Endodermal cell (in vitro differentiated cells): ENCODE measurements at places on chromosomes 6 and 20.

DNA sequence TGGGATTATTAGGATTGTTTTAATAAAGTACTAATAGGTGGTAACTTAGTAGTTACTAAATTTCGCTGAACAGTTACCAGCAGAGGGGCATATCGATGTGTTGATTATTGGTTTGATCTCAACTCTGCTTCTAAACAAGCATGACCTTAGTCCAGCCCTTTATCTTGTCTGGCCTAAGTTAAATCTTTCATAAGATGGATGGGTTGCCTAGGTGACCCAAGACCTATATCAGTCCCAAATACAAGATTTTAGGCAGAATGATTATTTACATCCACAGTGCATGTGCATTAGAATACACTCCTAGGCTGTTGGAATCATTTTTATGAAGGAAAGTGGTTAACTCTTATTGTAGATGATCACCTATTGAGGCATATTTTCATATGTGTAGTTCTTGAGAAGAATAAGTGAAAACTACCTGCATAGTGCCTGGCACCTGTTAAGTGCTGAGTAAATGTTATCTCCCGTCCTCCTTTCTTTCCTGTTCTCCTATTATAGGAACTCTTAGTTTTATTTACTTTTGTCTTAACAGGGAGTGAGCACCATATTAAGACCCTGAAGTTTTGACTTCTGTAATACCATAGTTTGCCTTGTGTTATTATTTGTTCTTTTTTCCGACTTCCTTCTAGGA is 1.1 kb downstream of the HSF2 start:
- H3K27ac ChIP-seq, result no peak overlapping the region
- peak overlapping the region; percentile 91 for H3K4me3 ChIP-seq
- H3K36me3 ChIP-seq, result no peaks in the 10 kb centered on the region

- no peak overlapping the region for H3K27ac ChIP-seq
- no peaks in the 10 kb centered on the region for H3K36me3 ChIP-seq
- peaks cover 34% of the 10 kb centered on the region for H3K27me3 ChIP-seq
- DNase-seq, result no peak
Observed at GRCh38 chr20:59365611-59366285, 65.3 kb downstream of the EDN3 start.

DNA sequence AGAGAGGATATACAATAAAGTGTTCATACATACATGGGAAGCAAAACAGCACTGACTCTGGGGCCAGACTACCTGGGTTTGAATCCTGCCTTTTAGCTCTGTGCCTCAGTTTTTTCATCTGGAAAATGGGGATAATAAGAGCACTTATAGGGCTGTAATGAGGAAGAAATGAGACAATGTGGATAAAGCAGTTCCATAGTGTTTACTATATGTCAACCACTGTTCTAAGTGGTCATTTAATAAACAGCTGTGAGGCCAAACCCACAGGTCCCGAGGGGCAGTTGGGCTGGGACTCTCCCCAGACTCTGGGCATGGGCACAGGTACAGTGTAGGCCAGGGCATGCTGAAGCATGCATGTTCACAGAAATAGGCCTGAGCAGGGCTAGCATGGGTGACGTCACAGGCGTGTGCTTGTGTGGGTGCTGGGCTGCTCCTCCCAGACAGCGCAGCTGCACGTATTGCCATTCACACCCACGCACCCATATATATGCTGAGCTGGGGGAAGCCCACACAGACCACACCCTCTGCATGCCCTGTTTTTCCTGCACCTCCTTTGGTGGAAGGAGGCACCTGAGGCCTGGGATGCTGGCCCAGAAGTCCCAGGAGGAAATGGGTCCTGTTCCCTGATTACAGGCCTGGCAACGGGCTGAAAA is 3.5 kb upstream of the PLCG1 start:
- peak; percentile 37 for DNase-seq
- no peaks in the 10 kb centered on the region for H3K27me3 ChIP-seq
- H3K27ac ChIP-seq, result no peak overlapping the region
- H3K4me1 ChIP-seq, result peaks cover 6% of the 10 kb centered on the region
- no peak overlapping the region for H3K4me3 ChIP-seq

DNA sequence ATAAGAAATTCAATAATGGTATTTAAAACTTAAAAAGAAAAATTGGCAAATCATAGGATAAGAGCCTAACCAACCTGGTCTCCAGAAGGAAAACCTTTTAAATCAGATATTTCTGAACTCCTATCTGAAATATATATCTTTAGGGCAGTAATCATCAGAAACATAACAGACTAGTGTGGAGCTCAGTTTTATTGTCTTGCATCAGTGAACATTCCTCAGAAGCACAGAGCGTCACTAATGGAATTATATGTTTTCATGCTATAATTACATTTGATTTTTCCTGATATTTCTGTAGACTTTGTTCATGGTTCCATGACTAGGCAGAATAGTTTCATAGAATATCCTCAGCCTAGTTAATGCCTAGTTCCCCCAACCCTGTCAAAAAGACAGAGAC is 262.2 kb downstream of the EYA4 start:
- H3K27ac ChIP-seq, result no peak overlapping the region
- H3K27me3 ChIP-seq, result no peaks in the 10 kb centered on the region
- H3K4me3 ChIP-seq, result no peak overlapping the region
- DNase-seq, result no peak
- no peaks in the 10 kb centered on the region for H3K36me3 ChIP-seq
- H3K4me1 ChIP-seq, result no peaks in the 10 kb centered on the region

DNA sequence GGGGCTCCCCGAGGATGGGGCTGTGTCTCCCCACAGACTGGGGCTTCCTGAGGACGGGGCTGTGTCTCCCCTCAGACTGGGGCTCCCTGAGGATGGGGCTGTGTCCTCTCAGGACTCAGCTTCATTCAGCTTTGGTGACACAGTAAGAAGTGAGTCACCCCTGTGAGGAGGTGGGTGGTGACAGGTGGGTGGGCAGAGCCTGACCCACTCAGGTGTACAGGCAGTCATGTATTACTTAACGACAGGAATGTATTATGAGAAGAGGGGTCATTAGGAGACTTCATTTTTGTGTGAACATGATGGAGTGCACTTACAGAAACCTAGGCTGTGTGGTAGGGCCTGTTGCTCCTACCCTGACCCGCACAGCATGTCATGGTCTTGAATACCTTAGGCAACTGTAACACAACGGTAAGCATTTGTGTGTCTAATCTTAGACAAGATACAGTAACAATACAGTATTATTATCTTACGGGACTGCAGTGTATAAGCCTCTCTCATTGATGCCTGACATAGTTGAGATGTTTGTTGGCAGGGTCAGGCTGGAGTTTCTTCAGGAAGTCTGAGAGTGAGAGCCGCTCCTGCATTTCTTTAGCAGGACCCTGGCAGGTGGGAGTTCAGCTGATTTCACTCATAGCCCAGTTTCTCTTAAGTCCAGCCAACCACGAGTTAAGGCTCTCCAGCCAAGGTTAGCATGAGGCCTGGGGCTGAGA is 10.9 kb upstream of the PGC start:
- no peak for DNase-seq
- no peaks in the 10 kb centered on the region for H3K36me3 ChIP-seq
- H3K27me3 ChIP-seq, result peaks cover 7% of the 10 kb centered on the region
- no peak overlapping the region for H3K27ac ChIP-seq
- no peak overlapping the region for H3K4me3 ChIP-seq
- H3K4me1 ChIP-seq, result peaks cover 7% of the 10 kb centered on the region

DNA sequence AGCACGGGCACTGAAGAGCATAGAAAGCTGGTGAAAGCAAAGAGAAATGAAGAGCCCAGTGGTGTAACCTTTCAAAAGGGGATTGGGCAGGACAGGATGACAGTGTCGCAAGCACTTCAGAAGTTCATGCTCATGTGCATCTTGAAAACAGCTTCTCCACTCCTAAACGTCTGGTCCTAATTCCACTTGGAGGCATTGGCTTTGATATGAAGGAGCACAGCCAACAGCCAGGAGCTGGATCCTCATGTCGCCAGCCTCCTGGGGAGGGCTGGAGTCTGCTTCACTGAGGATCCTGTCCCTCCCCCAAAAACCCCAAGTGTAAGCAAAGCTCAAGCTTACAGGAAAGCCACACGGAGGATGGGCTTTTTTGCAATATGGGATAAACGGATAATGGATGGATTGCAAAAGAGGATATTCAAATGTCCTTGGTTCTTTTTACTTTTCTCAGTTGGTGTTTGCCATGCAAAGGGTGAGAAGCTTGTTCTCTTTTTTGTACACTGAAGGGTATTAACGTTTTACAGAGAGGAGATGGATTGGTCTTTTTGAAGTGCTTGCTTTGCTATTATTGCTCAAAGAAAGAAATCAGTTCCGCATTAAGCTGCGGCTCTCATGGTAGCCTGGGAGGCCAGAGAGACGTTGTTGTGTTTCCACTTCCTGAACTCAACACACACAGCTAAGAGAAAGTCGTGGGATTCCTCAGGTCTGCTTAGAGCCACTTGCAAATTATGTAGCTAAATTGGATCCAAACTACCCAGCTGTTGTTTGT is 92.2 kb downstream of the SIM1 start:
- H3K4me3 ChIP-seq, result no peak overlapping the region
- no peak for DNase-seq
- peaks cover 13% of the 10 kb centered on the region for H3K4me1 ChIP-seq
- peak overlapping the region; percentile 26 for H3K27ac ChIP-seq
- H3K36me3 ChIP-seq, result no peaks in the 10 kb centered on the region

DNA sequence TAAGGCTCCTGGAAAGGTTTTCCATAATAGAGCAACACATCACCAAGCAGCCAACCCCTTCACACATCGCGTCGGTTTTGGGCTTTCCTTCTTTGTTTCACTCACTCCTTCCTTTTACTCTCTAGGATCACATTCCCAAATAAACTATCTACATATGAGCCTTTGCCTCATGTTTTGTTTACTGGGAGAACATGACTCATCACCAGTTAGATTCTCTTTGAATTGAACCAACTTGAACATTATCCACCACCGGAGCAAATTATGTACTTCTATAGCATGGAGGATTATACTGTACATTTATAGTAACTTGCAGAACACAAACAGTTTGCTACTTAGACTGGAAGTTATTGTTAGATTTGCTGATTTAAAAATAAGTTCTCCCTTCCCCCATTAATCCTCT is 41.0 kb downstream of the SAMD5 start:
- no peaks in the 10 kb centered on the region for H3K4me1 ChIP-seq

DNA sequence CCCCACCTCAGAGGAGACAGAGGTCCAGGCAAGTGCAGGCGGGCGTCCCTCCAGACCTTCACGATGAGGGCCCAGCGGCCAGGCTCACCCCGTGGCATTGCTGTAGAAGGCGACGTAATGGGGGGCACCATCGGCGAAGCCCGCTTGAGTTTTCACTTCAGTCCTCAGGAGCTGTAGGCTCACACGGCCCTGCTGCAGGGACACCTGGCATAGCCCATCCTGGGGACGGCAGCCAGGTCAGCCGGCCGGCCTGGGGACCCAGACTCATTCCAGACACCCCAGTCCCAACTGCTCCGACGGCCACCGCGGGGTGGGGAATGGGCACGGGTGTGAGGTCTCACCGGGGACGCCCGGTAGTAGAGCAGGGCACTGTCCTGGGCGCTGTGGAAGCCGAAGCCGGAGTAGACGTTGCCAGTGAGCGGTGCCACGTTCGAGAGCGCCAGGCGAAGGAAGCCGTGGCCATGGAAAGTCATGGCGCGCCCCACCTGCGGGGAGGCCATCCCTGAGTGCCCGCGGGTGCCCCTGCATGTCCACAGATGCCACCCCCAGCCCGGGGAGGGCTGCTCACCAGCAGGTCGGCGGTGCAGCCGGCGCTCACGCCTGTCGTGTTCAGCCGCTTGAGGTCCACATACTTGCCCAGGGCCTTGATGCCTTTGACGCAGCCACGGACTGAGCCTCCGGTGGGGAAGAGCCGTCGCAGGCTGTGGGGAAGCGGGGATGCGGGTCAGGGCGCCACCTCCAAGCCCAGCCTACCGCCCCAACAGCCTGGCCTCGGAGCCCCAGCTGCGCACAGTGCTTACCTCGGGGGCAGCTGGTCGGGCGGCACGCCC is 9.2 kb downstream of the ADRM1 start:
- H3K27me3 ChIP-seq, result no peaks in the 10 kb centered on the region
- peaks cover 45% of the 10 kb centered on the region for H3K36me3 ChIP-seq
- no peaks in the 10 kb centered on the region for H3K4me1 ChIP-seq
- DNase-seq, result no peak
- H3K27ac ChIP-seq, result no peak overlapping the region

- DNase-seq, result no peak
- H3K4me1 ChIP-seq, result peaks cover 7% of the 10 kb centered on the region
- no peak overlapping the region for H3K4me3 ChIP-seq
- H3K27me3 ChIP-seq, result no peaks in the 10 kb centered on the region
- no peak overlapping the region for H3K27ac ChIP-seq
Observed at GRCh38 chr6:31711233-31711632, 3.9 kb upstream of the LY6G6D start.

DNA sequence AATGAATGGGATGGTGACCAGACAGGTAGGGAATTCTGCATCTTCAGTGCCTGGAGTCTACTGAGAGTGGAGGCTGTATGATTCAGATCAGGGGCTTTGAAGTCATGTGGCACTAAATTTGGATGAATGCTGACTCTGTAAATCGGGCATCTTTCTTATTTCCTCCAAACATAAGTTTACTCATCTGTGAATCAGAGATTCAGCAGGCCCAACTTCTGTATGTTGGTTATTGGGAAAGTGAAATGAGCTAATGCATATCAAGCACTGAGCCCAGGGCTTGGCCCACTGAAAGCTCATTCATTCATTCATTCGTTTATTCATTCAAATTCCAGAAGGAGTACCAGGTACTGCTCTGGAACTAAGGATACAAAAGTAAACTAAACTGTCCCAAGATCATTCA is 192.3 kb upstream of the RIN2 start:
- no peak overlapping the region for H3K27ac ChIP-seq
- no peak overlapping the region for H3K4me3 ChIP-seq
- no peaks in the 10 kb centered on the region for H3K27me3 ChIP-seq

DNA sequence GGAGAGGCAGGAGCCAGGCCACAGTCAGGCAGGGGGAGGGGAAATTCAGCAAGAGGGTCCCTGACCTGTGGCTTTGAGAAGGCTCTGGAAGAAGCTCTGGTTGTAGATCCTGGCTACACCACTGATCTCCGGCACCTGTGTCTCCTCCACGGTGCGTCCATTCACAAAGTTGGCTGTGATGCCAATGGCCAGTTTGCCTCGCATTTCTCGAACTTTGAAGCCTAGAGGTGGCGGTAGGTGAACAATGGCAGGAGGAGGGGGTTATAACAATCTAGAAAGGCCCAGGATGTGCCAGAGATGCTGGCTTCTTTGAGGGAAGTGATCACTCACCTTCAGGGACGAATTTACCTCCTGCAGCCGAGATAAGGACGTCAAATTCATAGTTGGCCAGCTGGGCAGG is 3.4 kb downstream of the MICAL1 start:
- H3K4me1 ChIP-seq, result no peaks in the 10 kb centered on the region
- no peak for DNase-seq
- no peak overlapping the region for H3K4me3 ChIP-seq
- no peaks in the 10 kb centered on the region for H3K36me3 ChIP-seq

DNA sequence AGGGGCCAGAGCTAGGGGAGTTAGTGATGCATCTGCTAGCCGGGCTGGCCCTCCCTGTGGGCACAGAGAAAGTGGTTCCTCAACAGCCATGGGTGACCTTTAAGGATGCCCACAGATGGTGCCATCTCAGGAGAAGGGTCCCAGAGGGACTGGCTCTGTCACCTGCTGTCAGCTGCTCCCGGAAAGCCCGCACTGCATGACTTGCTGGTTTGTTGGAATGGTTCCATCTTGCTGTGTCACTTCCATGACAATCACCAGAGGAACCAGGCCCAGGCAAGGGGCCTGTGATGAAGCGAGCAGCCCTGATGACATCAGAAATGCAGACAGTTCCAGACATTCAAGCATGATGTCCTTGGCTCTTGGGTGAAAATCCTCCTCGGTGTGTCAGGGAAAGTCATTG is 125.2 kb downstream of the PHACTR3 start:
- no peaks in the 10 kb centered on the region for H3K27me3 ChIP-seq
- H3K27ac ChIP-seq, result no peak overlapping the region
- peak; percentile 13 for DNase-seq
- H3K36me3 ChIP-seq, result no peaks in the 10 kb centered on the region
- H3K4me3 ChIP-seq, result no peak overlapping the region
